Karpas-422 (cell line): ENCODE measurements at places on chromosomes 7 and 10. TPM values are rescaled to one million over a fixed set of nuclear protein-coding genes. Genes with fewer than 3 reads are reported as not detected.

GRCh38 chr10:132248455-132249225, 59.1 kb downstream of the STK32C start:
- peak; percentile 82 for DNase-seq
- H3K36me3 ChIP-seq = no peaks in the 10 kb centered on the region
- no peak overlapping the region for H3K27ac ChIP-seq
- peaks cover 3% of the 10 kb centered on the region for H3K4me1 ChIP-seq
- H3K27me3 ChIP-seq = no peaks in the 10 kb centered on the region

DNA sequence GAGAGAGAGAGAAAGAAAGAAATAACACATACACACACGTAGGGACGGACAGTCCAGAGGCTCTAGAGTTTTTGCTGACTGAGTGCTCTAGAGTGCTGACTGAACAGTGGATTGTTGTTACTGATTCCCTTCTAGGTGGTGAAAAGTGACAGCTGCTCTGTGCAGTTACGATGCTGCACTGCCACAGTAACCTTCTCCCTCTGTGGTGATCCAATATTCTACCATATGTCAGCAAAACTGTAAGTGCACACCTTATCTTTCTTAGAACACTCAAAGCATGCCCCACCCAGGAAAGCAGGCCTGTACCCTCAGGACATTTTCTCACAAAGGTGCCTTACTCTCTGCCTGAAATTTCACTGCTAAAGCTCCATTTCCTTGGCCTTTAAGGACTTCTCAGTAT, 1023.5 kb downstream of the TYW1 start:
- H3K4me1 ChIP-seq = no peaks in the 10 kb centered on the region
- H3K36me3 ChIP-seq = no peaks in the 10 kb centered on the region
- no peaks in the 10 kb centered on the region for H3K27me3 ChIP-seq
- no peak overlapping the region for H3K27ac ChIP-seq
- DNase-seq = no peak

- no peaks in the 10 kb centered on the region for H3K4me1 ChIP-seq
- H3K27me3 ChIP-seq = no peaks in the 10 kb centered on the region
- H3K36me3 ChIP-seq = no peaks in the 10 kb centered on the region
- DNase-seq = no peak
These were observed 612.0 kb downstream of the CNTNAP2 start for GRCh38 chr7:146728611-146729010.

DNA sequence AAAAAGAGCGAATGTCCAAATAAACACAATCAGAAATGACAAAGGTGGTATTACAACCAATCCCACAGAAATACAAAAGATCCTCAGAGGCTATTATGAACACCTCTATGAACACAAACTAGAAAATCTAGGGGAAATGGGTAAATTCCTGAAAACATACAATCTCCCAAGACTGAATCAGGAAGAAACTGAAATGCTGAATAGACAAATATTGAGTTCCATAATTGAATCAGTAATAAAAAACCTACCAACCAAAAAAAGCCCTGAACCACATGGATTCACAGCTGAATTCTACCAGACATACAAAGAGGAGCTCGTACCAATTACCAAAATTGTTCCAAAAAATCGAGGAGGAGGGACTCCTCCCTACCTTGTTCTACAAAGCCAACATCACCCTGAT, 56.1 kb upstream of the ZNF800 start:
- H3K27me3 ChIP-seq = no peaks in the 10 kb centered on the region
- no peak overlapping the region for H3K4me3 ChIP-seq
- DNase-seq = no peak
- no peak overlapping the region for H3K27ac ChIP-seq

LRRC61 gene
- total RNA-seq = 4.1 and 16.5 TPM in 2 replicates

DNA sequence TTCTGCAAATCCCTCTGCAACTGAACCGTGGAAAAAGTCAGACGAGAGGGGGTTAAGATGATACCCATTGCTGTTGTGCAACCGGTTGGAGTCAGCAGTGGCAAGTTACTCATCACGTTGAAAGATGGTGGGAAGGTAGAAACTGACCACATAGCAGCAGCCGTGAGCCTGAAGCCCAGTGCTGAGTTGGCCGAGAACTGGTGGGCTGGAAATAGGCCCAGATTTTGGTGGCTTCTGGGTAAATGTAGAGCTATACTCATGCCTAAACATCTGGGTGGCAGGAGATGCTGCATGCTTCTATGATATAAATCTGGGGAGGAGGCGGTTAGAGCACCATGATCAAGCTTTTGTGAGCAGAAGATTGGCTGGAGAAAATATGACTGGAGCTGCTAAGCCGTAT, 78.6 kb downstream of the ARL5B start:
- H3K36me3 ChIP-seq = no peaks in the 10 kb centered on the region
- no peak for DNase-seq
- H3K27ac ChIP-seq = no peak overlapping the region
- no peaks in the 10 kb centered on the region for H3K27me3 ChIP-seq
- no peak overlapping the region for H3K4me3 ChIP-seq

DNA sequence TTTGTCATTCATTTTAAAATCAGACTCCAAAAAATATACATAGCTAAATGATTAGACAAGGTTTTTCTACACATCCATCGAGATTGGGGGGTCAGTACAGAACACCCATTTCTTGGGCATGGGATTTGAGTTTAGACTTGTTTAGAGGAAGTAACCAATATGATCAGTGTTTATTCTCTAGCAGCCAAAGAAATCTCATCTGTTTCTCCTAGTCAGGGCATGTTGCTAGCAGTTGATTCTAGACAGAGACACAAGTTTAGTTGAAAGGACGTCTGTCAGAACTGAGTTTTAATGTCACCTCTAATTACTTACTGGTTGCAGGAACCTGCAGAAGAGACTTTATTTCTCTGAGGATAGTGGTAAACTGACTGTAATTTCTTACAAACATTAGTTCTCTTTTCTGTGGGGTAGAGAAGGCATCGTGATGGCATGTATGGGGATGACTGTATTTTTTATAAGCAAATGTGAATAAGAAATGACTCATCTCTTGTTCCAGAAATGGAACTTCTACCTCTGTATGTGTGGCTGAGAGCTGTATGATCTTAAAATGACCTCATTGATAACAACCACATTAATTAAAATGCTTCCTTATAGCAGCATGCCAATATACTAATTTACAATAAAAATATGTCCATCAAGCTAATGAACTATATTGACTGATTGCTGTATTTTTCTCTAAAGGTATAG, 30.6 kb upstream of the RHOBTB1 start:
- H3K27ac ChIP-seq = no peak overlapping the region
- H3K36me3 ChIP-seq = no peaks in the 10 kb centered on the region
- DNase-seq = no peak
- H3K27me3 ChIP-seq = no peaks in the 10 kb centered on the region
- no peak overlapping the region for H3K4me3 ChIP-seq
- no peaks in the 10 kb centered on the region for H3K4me1 ChIP-seq

DNA sequence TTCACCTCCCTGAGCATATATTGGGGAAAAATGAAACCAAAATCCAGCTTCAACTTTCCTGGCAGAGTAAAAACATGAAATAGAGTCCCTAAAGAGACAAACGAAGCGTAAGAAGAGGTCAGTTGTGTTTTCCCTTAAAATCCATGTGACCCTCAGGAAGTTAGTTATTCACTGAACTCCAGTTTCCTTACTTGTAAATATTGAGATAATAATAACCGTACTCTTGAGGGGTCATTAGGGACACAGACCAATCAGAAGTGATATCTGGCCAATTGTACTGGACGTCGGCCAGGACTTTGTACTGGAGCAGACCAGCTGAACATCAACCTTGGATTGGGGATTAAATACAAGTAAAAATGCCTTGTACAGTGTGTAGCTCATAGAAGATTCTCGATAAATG, 167.0 kb downstream of the GATA3 start:
- no peak for DNase-seq
- no peaks in the 10 kb centered on the region for H3K4me1 ChIP-seq
- H3K27me3 ChIP-seq = no peaks in the 10 kb centered on the region
- H3K4me3 ChIP-seq = no peak overlapping the region
- H3K36me3 ChIP-seq = no peaks in the 10 kb centered on the region
